ENCODE measurements at places on chromosomes 5 and 9. TPM values are rescaled to one million over a fixed set of nuclear protein-coding genes. Genes with fewer than 3 reads are reported as not detected.

GRCh38 chr5:165448753-165449152 lies 1943.3 kb downstream of the MAT2B start:
- DNase-seq = no peak

DNA sequence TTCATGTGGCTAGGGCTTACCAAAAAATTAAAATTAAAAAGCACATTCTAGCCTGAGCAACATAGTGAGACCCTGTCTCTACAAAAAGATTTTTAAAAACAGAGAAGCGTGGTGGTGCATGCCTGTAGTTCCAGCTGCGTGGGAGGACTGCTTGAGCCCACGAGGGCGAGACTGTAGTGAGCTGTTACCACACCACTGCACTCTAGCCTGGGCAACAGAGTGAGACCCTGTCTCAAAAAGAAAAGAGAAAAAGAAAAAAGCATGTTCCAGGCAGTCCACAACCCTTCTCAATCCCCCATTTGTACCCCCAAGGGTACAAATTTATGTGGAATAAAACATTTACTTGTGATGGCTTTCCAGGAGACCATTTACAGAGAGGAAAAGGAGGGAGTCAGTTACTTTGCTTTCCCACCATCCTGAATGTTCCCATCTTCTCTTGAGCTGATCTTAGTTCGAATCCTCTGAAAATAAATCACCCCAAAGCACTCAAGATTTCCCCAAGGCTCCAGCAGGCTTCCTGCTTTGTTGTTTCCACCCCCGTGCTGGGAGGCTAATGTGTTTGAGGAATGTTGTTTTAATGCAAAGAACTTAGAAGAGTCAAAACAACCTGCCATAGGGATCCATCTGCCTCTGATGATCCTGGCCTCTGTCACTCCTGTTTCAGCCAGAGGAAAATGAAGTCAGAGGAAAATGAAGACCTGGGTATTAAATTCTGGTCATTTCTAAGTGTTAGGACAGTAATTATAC lies 384.7 kb downstream of the BNC2 start:
- no peak for DNase-seq

DNA sequence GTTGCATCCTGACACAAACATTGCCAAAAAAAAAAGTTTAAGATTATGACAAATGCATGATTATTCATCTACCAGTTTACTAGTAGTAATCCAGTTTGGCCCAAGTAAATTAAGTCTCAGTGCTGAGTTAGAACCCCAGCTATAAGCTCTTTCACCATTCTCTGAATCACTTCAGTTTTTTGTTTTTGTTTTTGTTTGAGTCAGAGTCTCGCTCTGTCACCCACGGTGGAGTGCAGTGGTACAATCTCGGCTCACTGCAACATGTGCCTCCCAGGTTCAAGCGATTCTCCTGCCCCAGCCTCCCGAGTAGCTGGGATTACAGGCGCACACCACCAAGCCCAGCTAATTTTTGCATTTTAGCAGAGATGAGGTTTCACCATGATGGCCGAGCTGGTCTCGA lies 1.5 kb upstream of the PCYOX1L start:
- DNase-seq = no peak

DNA sequence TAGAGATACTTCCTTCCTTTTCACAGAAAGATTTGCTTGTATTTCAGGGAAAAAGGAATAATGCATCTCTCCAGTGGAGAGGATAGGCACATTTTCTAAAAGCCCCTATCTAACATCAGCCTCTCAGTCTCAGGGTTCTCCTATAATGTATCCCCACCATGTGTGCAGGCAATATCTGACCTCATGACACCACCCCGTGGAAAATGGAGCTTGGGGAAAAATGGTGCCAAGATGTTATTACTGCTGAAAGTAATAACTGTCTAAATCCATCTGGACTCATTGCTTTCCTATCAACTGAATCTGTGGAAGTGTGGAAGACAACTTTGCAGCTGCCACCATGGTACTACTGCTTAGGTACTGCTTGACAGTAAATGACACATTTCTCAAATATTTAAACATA lies 574.3 kb downstream of the LRRC70 start:
- no peak for DNase-seq

GRCh38 chr9:133403766-133404453 lies 13.9 kb downstream of the REXO4 start:
- DNase-seq = no peak

DNA sequence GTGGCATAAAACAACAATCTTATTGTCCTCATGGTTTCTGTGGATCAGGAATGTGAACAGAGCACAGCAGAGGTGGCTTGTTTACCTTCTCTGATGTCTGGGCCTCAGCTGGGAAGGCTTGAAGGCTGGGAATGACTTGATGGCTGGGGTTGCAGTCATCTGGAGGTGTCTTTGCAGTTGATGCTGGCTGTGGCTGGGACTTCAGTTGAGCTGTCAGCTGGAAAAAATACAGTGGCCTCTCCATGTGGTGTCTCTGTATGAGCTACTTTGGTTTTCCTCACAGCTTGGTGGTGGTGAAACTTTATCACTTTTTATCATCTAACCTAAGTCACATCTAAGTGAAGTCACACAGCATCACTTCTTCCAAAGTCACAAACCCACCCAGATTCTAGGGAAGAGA lies 24.7 kb upstream of the STX17 start:
- DNase-seq = no peak

- no peak for DNase-seq
Measured at GRCh38 chr5:176882567-176882903, 16.6 kb downstream of the HK3 start.

DNA sequence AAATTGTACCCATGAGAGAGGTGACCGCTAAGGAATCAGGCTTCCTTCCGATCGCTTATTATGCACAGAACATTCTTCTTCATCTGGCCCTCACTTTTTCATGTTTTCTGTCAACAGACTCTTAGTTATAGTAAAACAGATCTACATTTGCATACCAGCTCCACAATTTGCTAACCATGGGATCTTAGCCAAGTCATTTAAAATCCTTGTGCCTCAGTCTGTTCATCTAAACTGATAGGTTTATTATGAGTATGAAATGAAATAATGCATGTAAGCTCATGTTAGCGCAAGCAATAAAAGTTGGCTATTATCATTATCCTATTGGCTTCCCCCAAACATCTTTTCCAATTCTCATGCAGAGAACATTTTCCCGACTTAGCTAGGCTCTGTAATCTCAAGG lies 42.3 kb downstream of the FGF1 start:
- no peak for DNase-seq

- no peak for DNase-seq
Measured at GRCh38 chr9:99121604-99122003, 16.7 kb downstream of the TGFBR1 start.

The PCDHA13 gene
- not detected for total RNA-seq

The KCNV2 gene
- total RNA-seq = not detected

The PRRX2 gene
- not detected for total RNA-seq

The CERCAM gene
- 72.0 TPM for total RNA-seq
